Foreskin melanocyte (primary cell): ENCODE measurements at places on chromosomes 1 and 21.

GRCh38 chr1:111454859-111455641, 5.8 kb downstream of the ATP5PB start:
- DNase-seq: no peak

- DNase-seq: no peak
Measured at GRCh38 chr1:30740251-30741238, 17.0 kb downstream of the LAPTM5 start.

DNA sequence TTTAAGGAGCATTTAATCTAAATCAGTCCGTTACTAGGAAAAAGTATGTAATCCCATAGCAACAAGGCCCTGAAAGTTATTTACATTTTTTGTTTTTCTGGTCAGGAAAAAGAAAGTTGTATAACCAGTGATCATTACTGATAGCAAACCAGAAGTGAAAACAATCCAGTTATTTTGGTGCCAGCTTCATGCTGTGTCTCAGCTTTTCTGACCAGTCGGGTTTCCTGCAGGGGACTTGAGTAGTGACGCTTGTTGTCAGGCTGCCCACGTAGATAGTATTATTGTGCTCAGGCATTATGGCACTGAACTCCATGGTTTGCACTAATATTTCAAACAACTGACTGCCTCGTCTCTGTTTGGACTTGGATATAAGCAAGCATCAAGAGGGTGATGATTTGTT, 55.2 kb downstream of the SASS6 start:
- DNase-seq: no peak

- DNase-seq: no peak
Measured at GRCh38 chr21:16912075-16912474, 600.8 kb upstream of the CXADR start.

DNA sequence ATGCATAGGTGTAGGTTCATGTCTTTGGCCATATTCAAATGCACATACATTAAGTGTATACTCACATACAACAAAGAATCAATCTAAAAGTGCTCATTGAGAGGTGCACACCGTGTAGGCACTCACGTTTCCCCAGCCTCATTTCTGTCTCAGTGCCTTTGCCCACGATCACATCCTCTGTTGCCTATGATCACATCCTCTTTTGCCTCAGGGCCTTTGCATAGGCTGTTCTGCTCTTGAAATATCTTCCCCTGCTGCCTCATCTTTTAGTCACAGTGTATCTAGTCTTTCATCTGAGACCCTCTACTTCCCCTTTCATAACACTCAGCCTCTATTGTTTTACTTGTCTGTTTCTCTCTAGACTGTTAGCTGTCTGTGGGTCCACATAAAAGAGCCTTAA, 69.3 kb downstream of the FOXD2 start:
- no peak for DNase-seq

GRCh38 chr1:58573138-58573537, 3.9 kb downstream of the TACSTD2 start:
- DNase-seq: no peak

GRCh38 chr1:245702346-245702745, 547.6 kb downstream of the KIF26B start:
- DNase-seq: no peak

- no peak for DNase-seq
Measured at GRCh38 chr1:245997471-245998258, 509.4 kb downstream of the SMYD3 start.
